ENCODE measurements at places on chromosomes 16 and 17.

DNA sequence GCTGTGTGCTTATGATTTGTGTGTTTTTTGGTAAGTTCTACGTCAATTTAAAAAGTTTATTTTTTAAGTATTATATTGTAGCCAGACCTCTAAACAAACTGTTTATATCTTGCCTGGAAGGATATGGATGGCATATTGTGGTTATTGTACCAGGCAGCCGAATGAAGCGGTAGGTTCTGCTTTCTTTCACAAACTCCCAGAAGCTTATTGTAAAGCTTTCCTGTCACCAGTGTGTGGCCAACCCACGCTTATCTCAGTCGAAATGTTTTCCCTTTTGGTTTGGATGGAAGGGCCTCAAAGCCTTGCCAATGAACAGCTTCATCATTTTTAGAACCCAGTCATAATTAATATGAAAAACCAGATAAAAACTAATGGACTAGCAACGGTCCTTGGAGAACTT is 53.1 kb downstream of the CYB5B start:
- no peak for DNase-seq

DNA sequence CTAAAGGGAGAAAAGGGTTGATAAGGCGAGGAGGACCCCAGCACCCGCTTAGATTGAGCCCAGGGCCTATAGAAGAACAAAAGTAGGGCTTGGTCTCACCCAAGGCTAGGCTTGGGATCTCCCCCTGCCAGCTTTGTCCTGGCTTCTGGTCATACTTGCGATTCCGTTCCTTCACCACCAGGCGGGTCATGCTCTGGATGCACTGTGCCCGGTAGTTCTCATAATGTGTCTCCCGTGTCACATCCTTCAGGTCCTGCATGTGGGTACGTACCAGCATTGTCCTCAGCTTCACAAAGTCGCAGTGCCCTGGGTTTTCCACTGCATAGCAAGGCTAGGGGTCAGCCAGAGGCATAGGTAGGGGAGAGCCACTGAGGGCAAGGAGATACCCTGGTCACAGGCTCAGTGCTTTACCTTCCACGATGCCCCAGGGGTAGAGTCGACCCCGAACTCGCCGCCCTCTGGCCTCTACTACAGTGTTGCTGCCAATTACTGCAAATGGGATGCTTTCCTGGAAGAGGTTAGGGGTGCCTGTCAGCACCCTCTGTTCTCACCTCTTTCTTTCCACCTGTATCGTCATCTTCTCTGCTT is 6.5 kb upstream of the MTMR4 start:
- DNase-seq = peak; percentile 16

- no peak for DNase-seq
Observed at GRCh38 chr17:75313941-75314551, 24.8 kb upstream of the SLC25A19 start.

GRCh38 chr17:56762988-56763387 is 70.7 kb downstream of the C17orf67 start:
- DNase-seq = no peak

DNA sequence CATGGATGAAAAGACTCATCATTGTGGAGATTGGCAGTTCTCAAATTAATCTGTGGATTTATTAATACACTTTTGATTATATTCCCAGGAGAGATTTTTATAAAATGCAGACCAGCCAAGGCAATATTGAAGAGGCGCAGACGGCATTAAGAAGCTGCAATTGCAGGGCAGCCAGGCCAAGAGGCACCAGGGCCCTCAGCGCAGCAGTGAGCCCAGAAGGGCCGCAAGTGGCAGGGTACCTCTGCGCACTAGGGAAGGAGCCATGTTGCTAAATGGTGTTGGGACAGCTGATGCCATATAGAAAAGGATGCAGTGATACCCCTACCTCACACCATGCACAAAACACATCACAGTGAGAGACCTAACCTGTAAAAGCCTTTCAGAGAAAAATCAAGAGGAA is 36.6 kb upstream of the CHMP6 start:
- no peak for DNase-seq

DNA sequence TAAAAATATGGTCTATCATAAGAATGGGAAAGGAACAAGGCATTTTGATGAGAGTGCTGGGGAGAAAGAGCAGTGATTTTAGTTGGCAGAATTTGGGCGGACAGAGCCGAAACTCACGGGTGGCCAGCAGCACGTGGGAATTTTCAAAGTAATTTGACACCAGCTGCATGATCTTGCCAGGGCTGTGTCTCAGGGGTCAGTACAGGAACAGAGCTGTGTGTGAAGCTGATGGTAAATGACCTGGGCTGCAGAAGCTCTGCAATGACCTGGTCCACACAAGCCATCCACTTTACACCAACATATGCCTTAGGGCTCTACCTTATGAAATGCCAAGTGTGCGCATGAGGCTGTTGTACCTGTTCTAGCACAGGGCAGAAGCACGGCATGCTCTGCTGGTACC is 112.0 kb downstream of the ZFHX3 start:
- DNase-seq = no peak

GRCh38 chr17:2898255-2898926 is 102.2 kb downstream of the RAP1GAP2 start:
- DNase-seq = no peak

DNA sequence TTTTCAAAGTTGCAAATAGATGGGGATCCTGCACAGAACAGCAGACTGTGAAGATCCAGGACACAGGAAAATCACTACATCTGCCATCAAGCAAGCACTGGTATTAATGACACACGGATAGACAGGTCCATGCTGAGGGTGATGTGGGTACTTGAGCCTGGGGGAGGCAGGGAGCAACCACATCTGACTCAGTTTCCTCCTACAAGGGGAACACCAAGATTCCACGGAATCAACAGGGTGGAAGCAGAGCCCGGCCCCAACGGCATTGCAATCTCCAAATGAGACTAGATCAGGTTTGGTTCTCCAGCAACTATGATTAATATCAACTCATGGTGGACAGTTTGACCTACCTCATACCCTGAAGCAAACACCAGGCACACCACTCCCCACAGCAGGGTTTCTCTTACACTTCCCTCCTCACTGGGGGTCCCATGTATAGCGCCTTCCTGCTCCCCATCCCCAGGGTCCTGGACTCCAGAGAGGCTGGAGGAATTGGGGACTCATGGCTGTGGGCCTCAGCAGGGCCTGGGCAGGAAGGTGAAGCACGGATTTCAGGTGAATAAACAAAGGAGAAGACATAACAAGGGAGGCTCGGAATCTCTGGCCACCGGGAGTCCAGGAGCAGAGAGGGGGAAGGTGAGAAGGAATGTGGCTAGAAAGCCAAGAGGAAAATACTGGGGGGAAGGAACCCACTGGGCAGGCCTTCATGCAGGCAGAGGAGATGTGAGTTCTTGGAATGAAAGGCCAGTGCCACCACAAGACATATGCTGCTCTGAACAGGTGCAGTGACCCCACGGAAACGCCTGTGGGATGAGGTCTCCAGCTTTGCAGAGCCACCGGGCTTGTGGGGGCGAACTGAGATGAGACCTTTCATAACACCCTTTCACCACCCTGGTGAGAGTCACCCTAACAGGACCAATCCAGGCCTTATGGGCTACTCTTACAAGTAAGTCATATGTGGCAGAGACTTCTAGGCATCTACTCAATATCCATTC is 29.5 kb upstream of the PIK3R6 start:
- DNase-seq = no peak

DNA sequence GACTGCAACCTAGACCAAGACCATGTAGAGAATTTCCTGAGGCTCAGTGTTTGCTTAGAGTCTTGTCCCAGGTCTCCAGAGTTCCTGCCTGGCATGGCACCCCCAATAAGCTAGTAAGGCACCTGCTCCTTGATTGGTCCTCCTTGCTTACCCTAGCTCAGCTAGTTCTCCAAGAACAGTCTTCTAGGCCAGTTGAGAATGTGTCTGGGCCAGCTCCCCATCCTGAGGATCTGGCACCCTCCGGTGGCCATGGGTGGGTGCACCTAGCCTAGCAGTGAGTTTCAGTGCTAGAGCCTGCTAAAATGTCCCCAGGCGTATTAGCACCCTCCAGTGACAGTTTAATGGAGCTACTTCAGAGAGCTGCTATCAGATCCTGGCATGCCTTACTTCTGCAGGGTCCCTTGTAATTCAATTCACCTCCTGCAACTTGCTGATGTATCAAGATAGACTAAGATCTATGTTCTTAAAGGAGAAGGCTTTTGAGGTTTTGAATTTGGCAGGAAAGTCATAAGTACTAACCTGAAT is 44.4 kb upstream of the MED13 start:
- peak; percentile 63 for DNase-seq

DNA sequence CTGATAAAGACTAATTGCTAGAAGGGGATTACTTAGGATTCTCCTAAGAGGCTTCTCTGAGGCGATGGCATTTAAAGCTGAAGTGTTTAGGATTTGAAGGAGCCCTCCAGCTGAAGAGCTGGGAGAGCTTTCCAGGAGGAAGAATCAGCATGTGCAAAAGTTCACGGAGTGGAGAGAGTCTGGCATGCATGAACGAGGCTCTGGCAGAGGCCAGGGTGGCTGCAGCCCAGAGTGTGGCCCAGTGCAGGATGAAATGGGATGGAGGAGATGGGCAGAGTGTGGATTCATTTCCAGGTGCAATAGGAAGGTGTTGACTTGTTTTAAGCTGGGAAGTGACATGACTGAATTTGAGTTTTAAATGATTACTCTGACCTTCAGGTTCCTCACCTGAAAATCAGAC is 249.0 kb upstream of the CCL2 start:
- DNase-seq = no peak

DNA sequence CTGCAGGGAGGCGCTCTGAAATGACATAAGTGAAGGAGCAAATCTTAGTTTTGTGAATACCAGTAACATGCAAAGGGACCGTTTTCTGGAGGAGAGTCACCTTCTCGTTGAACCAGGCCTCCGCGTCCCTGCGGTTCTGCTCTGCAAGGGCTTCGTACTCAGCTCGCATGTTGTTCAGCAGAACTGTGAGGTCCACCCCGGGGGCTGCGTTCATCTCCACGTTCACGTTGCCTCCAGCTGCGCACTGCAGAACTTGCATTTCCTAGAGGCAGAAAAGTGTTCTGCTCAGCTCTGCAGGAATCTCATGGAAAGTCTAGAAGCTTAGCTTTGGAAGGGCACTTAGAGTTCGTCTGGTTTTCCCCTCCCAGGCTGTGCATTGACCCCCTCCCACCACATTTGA is 4.1 kb downstream of the KRT25 start:
- DNase-seq = no peak

- peak; percentile 90 for DNase-seq
Observed at GRCh38 chr17:49952209-49952911, 16.6 kb upstream of the DLX4 start.

GRCh38 chr16:67593288-67593687 is 31.0 kb downstream of the CTCF start:
- no peak for DNase-seq

GRCh38 chr17:79852748-79853147 is 13.5 kb upstream of the CBX4 start:
- DNase-seq = no peak

All from activated CD4-positive, alpha-beta T cell treated with anti-CD3 and anti-CD28 coated beads, Interleukin-2, amount 50 U/mL, for 48 hours (primary cell).